Vagina (tissue), 2 donors: ENCODE measurements at places on chromosomes 3 and 15.

DNA sequence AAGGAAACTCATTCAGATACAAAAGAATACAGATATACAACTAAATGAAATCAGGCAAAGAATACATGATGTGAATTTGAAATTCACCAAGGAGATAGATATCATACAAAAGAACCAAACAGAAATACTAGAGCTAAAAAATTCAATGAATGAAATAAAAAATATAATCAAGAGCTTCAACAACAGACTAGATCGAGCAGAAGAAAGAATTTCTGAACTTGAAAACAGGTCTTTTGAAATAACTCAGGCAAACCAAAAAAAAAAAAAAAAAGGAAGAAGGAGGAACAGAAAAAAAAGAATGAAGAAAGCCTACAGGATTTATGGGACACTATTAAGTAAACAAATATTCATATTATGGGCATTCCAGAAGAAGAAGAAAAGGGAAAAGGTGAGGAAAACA is 137.8 kb downstream of the DMXL2 start:
- H3K4me1 ChIP-seq: no peaks in the 10 kb centered on the region
- H3K36me3 ChIP-seq: peaks cover 5% of the 10 kb centered on the region
- no peak overlapping the region for H3K27ac ChIP-seq
- no peak overlapping the region for H3K4me3 ChIP-seq
- DNase-seq: no peak

DNA sequence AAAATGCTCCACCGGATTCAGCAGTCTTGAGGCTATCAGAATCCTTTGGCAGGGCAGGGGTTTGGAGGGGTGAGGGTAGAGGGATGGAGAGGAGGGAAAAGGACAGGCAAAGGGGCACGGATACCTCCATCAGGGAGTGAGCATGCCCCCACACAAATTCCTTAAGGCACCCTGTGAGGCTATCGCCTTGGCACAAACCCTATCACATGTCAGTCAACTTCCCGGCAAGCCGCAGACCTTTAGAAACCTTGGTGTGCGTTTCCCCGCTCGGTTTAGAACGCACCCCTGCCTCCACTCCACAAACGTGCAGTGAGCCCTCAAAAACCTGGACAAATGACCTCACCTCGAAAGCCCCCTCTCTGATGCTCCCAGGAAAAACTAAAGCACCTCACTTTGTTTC is 422 bp upstream of the SETMAR start:
- no peaks in the 10 kb centered on the region for H3K27me3 ChIP-seq
- no peaks in the 10 kb centered on the region for H3K36me3 ChIP-seq
- H3K27ac ChIP-seq: peak overlapping the region; percentile 97
- H3K4me1 ChIP-seq: peaks cover 41% of the 10 kb centered on the region
- no peak for DNase-seq

DNA sequence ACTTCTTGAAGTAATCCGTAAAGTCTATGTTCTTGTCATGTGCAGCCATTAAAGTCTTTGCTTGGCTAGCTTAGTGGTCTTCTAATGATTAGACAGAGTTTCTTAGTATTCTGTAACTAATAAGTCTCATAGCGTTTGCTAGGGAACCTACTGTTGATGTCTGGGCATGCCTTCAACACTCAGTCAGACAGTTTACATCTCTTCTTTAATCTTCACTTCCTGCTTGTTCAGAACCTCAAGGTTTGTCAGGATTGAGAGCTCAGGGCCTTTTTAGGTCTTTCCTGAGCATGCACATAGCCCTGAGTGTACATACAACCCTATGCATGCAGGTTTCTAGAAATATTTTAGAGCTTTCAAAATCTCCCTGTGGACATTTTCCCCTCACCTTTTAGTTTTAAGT is 426.3 kb downstream of the AGBL1 start:
- no peak overlapping the region for H3K4me3 ChIP-seq
- no peak overlapping the region for H3K27ac ChIP-seq
- no peaks in the 10 kb centered on the region for H3K4me1 ChIP-seq
- H3K27me3 ChIP-seq: no peaks in the 10 kb centered on the region

DNA sequence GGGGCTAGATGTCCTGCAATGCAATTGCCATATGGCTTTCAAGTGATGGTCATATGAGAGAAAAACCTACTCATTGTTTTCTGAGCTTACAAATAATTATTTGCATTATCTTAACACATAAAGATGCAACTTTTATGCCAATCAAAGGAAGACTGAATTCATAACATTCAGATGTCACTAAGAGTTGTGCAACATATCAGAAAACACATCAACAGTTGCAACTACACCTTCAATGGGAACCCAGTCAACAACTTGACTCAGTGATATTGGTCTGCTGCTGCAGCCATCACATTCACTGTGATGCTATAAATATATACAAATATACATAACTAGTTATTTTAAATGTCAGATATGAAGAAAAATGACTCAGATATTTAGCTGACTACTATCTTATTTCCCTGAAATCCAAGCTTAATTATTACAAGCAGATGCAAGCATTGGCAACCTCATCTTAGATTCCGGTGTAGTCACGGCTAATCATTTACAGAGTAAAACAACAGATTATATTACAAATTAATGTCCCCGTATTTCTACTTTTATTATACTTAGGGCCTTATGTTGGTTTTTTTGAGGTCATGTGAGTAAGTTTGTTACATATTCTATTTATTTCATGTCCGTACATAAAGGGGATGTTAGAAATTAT is 23.7 kb downstream of the CNTN3 start:
- no peaks in the 10 kb centered on the region for H3K4me1 ChIP-seq
- H3K27me3 ChIP-seq: no peaks in the 10 kb centered on the region
- H3K4me3 ChIP-seq: no peak overlapping the region
- H3K27ac ChIP-seq: no peak overlapping the region
- H3K36me3 ChIP-seq: no peaks in the 10 kb centered on the region

DNA sequence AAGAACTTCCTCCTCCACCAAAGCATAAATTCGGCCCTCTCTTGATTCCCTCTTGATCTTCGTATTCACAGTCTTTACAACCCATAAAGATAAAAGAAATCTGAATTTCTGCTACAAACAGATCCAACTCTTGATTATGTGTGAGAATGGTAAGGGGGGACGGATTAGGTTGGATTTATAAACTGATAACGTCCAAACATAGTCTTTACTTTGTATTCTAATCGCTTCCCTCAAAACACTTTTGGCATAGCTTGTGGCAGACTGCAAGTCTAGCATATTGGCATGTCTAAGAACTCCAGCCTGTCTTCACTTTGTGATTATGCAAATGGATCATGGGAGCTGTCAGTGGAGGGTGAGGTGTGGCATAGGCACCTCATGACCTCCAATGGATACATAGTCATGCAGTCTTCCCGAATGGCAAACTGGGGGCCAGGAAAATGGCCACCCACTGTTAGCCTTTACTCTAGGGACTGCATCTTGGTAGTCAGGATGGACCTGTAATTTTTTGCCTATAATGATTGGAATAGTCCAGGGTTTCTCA is 24.3 kb upstream of the GPR171 start:
- no peak for DNase-seq
- peaks cover 6% of the 10 kb centered on the region for H3K4me1 ChIP-seq
- H3K27ac ChIP-seq: no peak overlapping the region

DNA sequence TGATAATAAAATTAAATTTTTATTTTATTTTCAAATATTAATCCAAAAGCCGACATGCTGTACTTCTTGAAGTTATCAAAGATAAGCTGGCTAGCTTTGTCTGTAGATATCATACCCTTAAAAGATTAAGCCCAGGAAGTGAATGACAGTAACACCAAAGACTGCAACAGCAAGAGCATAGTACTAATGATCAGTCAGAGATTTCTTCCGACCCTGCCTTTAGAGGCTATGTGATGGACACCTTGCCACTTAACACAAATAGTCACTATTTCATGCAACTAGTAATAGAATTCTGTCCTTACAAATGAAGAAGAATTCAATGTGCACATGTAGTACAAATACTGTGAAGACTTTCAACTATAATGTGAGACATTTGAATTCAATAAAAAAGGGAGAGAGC is 9.3 kb upstream of the MBNL1 start:
- H3K27me3 ChIP-seq: no peaks in the 10 kb centered on the region
- peaks cover 39% of the 10 kb centered on the region for H3K4me1 ChIP-seq
- no peak overlapping the region for H3K4me3 ChIP-seq
- peak overlapping the region; percentile 68 for H3K27ac ChIP-seq
- DNase-seq: no peak

- no peak overlapping the region for H3K4me3 ChIP-seq
- H3K27ac ChIP-seq: no peak overlapping the region
- H3K27me3 ChIP-seq: no peaks in the 10 kb centered on the region
Observed at GRCh38 chr15:77031376-77032050, 36.6 kb downstream of the PSTPIP1 start.

DNA sequence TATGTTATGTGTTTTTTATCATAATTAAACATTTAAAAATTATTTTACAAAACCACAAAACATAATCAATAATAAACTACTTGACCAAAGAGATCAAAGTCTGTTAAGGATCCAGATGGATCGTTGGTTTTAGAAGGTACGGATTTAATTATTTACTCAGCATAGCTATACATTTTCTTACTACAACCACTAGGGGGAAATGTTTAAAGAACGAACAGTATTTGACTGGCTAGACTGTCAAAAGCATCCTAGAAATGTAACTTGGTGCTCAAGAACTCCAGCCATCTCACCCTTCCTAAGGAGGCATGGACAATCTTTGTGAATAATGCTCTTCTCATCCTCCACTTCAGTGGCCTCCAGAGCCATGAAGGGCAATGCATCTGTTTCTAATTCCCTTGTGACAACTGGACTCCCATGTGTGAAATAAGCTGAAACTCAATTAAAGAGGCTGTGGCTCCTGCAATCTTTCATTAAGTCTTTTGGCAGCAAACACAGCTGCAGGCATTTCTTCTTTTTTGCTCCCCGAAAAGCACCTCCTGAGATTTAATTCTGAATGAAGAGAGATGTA is 94.7 kb upstream of the TUSC7 start:
- no peak overlapping the region for H3K4me3 ChIP-seq
- H3K27me3 ChIP-seq: no peaks in the 10 kb centered on the region
- no peaks in the 10 kb centered on the region for H3K4me1 ChIP-seq
- H3K36me3 ChIP-seq: no peaks in the 10 kb centered on the region
- H3K27ac ChIP-seq: no peak overlapping the region

- no peaks in the 10 kb centered on the region for H3K27me3 ChIP-seq
- H3K4me3 ChIP-seq: no peak overlapping the region
- no peak for DNase-seq
- no peaks in the 10 kb centered on the region for H3K4me1 ChIP-seq
- no peaks in the 10 kb centered on the region for H3K36me3 ChIP-seq
- no peak overlapping the region for H3K27ac ChIP-seq
Observed at GRCh38 chr15:89074402-89075012, 13.7 kb upstream of the ABHD2 start.

GRCh38 chr15:68695061-68695595 is 116.3 kb downstream of the CORO2B start:
- H3K36me3 ChIP-seq: no peaks in the 10 kb centered on the region
- no peak overlapping the region for H3K4me3 ChIP-seq
- H3K27me3 ChIP-seq: no peaks in the 10 kb centered on the region

DNA sequence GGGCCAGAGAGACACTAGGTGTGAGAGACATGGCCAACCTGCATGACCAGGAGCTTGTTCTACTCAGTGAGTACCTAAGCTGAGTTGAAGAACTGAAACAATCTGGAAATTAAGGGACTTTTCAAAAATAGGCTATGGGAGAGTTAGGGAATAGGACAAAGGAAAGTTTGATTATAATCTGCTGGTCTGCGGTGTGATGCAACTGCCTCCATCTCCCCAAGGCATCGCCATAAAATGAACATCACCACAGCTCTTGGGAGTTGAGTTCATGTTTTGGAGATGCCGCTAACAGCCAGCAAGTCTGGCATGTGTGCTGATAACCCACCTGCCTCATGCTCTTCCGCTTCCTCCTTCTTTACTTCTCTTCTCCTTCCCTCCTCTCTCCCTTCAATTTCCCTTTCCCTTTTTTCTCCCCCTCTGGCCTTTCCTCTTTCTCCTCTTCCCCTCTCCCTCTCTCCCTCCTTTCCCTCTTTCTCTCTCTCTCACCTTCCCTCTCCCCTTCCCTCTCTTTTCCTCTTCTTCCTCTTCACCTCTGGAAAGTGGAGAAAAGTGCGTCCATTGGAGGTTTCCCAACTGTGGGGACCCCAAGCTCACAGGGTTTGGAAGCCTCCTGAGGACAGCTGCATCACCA is 39.1 kb upstream of the GLCE start:
- no peak overlapping the region for H3K4me3 ChIP-seq
- no peak for DNase-seq
- H3K36me3 ChIP-seq: no peaks in the 10 kb centered on the region
- H3K4me1 ChIP-seq: no peaks in the 10 kb centered on the region
- H3K27me3 ChIP-seq: no peaks in the 10 kb centered on the region

DNA sequence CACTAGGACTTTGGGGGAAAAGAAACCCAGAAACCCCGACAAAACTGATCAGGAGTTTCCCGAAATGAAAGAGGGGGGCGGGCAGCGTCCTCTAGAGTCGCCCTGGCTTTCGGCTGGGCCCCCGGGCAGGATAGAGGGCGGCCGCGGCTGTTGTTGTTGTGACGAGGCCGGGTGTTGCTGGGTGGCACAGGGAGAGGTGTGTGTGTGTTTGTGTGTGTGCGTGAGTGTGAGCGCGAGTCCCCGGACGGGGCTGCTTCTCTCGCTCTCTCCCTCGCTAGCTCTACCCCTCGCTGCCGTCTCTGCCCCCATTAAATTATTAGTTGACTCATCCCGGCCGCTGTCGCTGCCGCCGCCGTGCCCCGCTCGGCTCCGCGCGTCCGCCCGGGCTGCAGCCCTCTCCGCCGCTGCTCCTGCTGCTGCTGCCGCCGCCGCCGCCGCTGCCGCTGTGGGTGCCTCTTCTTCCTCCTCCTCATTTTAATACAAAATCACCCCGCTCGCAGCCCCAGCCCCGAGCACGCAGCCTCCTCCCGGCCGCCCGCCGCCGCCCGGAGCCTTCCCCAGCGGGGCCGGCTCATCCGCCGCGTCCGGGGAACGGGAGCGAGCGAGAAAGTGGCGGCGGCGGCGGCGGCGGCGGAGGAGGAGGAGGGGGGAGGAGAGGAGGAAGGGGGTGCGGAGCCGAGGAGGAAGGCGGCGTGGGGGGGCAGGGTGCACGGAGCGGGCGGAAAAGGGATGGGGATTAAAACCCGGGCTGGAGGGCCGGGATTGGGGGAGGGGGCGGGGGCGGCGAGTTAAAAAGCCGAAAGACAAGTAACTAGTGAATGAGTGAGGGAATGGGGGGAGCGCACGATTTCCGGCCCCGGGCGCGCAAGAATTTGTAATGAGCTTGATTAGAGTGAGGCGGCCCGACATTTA is at the start of gene SATB1:
SATB1 (minus strand) TSS at position 611 of the 912 bp plus-strand sequence. CDS start 4,372 bp downstream, outside the sequence.
- DNase-seq: peak; percentile 88
- no peaks in the 10 kb centered on the region for H3K36me3 ChIP-seq
- H3K4me1 ChIP-seq: peaks cover 24% of the 10 kb centered on the region
- peak within 1 kb of the TSS; percentile 80 for H3K27ac ChIP-seq

DNA sequence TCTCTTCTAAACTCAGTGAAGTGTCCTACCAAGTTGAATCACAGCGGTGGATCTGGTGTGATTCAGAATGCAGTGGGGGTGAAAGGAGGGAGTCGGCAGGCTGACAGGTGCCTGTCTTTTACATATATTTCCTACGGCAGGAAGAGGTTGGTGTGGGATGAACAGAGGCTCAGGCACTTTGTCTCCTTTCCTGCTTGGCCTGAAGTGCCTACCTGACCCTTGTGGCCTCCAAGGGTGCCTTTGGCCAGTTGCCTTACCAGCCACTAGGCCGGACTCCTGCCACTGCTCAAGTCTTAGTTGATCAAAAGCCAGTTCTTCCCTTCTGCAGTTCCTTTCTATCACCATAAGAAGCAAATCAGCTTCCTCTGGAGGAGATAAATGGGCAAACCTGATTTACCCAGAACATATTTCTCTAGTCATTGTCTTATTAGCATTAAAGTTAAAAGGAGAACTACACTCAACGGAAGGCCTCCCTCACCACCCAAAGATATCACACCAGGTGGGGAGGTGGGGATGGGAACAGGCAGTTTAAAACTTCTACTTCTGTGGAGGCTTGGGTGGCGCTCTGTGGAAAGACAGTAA is 52.1 kb downstream of the CRTC3 start:
- H3K27ac ChIP-seq: no peak overlapping the region
- DNase-seq: no peak
- H3K4me1 ChIP-seq: peaks cover 46% of the 10 kb centered on the region
- H3K27me3 ChIP-seq: no peaks in the 10 kb centered on the region
- no peaks in the 10 kb centered on the region for H3K36me3 ChIP-seq
- no peak overlapping the region for H3K4me3 ChIP-seq
